ENCODE measurements at places on chromosomes 2 and 18.

- no peak for DNase-seq
Measured at GRCh38 chr18:49666045-49666775, 104.4 kb downstream of the LIPG start.

DNA sequence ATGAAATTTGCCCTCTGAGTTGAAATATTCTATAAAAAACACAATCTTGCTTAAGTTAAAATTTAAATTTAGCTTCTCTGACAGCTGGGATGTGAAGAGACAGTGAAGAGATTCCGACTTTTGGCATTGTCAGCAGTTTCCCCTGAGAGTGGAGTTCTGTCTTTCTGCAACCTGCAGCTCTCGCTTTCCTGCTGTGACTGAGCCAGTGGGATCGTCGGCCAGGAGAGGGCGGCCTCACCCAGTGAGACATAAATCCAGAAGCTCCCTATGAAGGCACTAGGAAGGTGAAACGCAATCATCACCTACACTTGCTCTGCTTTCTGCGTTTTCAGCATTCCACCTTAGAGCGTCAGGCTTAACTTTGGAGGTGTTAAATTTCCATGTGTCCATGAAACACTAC lies 75.4 kb upstream of the HNMT start:
- DNase-seq = no peak

DNA sequence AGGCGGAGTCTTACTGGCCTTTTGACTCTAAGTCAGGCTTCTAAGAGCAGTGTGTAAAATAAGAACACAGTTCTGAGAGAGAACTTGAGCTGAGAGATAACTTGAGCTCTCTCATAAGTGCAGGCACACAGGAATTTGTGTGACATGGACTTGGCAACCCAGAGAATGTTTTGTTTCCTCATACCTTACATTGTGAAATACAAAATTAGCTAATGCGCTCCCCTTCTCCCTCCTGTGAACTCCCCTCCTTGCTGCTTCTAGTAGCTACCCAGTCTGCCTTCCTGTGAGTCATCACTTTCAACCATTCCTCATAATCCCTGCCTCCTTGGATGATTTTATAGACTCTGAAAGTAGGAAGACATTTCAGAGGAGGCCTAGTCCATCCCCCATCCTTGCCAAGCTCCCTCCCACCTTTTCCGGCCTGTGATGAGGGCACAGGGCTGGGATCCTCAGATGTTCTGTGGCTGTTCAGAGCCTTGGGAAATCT lies 22.6 kb downstream of the FER1L5 start:
- no peak for DNase-seq

GRCh38 chr2:1039549-1039948 lies 88.9 kb downstream of the SNTG2 start:
- DNase-seq = no peak
